ENCODE measurements at places on chromosomes 3 and 15.

DNA sequence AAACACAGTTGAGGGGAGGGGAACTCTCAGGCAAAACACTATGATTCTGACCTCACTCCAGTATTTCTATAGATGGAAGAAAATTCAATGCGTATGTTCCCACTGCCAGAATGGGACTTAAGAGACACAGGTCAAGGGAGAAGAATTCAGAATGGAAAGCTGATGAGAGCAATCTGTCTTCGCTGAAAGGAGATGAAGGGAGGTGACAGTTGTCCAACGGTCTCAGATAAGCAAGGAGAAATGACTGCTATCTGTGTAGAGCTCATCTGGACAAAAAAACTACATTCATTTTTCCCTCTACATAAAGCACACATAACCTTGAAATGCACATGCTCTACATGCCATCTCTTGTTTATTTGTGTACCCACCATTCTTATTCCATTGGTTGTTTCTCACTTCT is 405.1 kb downstream of the LSAMP start:
- no peak for DNase-seq

DNA sequence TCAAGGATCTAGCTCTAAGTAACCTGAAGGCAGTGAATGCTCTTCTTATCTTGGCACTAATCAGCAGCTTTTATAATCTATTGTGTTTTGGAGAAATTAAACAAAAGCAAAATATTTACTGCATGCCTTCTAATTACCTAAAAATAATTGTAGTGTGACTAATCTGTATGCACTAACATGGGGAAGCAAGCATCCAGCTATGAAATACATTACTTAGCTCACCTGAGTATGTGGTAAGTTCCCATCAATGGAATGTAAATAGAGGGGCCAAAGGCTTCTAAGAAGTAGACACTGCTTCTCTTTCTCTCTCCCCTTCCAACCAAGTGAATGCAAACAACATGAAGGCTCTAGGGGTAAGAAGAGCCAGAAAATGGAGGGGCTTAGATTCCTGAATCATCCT is 165.6 kb downstream of the STAG1 start:
- DNase-seq: no peak

GRCh38 chr3:177402533-177402932 is 205.3 kb upstream of the TBL1XR1 start:
- DNase-seq: no peak

DNA sequence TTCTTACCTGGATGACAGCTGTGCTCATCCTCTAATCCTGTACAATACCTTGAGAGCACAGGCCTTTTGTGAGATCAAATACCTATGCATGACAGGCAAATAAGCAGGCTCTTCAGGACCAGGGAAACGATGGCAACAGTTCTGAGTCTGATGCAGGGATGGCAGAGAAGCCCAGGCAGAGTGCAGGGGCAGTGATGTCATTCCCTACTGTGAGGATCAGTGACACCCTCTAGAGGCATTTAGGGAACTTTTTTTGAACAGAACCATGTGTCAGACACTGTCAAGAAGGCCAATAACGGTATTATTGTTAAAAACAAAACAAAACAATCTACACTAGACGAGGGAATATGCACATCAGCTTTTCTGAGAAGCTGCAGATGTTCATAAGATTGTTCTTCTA is 314.8 kb upstream of the CTDSPL start:
- no peak for DNase-seq

DNA sequence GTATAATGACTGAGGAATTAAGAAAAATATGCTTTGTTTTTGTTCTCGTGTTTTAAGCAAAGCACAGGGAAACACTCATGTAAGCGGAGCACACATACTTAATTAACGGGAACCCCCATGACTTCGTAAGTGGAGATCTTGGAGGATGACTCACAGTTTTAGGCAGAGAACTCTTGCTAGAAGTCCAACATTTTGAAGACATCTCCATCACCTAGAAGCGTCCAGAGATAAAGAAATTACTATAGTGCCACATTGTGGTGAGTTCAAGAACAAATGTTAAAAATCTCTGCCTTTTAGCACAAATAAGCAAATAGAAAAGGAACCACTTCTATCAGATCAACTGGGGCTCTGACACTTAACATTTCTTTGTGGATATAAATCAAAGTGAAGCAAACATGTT is 194.1 kb upstream of the ARHGEF26 start:
- no peak for DNase-seq

DNA sequence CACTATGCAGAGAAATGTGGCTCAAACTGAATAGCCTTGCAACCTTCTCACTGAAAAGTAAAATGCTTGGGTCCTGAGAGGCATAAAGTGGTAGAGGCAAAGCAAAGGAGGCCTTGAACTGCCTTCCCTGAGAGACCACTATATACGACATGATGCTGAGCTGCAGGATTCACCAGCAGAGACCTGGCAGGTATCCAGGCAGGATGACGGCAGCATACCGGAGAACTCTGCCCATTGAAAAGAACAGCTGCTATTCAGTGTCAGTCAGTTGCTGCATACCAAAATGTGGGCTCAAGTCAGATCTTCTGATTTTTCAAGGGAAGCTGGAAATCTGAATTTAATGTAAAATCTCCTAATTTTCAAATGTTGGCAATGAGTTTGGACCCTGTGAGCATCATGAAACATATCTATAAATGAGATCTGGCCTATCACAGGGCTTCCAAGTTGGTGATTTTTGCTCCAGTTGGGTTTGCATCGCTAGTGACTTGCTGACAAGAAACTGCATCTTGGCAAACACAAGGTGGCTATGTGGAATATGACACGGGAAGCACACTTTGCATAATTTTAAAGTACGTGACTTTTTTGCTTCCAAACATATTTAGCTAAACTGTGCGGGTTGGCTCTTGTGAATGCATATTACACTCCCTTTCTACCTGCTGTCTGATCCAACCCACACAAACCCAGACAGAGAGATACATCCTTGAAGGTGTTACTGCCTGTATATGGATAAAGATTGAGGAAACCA is 529.0 kb downstream of the AGBL1 start:
- DNase-seq: no peak

DNA sequence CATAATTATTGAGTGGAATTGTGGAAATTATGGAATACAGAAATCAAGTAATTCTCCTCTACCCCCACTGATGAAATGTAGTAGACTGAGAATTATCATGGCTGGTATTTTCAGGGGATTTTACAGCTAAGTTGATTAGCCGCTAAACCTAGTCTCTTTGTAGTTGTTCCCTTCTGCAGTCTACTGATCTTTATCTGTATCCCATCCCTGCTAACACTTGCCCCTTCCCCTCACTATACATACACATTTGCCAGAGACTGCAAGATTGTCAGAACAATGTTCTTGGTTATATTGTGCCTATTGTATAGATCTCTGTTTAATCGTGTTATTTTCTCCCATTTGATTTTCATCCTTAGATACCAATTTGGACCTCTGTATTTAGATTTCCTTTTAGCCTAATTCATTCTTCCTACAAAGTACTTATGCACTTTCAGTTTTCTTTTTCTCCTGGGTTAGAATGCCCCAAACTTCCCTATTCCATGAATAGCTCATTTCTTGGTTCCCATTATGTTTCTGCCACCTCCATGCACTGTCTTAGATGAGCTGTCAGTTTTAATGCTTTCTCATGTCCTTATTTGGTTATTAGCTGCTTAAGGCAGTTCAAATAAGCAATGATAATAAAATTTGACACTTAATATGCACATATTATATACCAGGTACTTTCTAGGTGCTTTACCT is 86.9 kb downstream of the CDIN1 start:
- DNase-seq: no peak

DNA sequence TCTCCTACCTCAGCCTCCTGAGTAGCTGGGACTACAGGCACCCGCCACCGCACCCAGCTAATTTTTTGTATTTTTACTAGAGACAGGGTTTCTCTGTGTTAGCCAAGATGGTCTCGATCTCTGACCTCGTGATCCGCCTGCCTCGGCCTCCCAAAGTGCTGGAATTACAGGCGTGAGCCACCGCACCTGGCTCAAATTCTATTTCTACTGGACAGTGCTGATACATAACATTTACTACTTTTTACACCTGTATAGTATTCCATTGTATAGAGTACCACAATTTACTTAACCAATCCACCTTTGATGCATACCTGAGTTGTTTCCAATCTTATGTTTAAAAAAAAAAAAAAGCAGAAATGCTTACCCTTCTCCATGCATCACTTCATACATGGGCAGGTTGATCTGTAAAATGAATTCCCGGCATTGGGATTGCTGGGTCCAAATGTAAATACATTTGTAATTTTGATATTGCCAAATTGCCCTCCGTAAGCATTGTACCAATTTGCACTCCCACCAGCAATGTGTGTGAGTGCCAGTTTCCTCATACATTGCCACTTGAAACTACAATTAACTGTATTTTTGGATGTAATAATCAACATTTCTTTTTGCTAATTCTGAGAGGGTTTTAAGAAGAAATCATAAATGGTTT is 94.5 kb downstream of the NPTN start:
- no peak for DNase-seq

DNA sequence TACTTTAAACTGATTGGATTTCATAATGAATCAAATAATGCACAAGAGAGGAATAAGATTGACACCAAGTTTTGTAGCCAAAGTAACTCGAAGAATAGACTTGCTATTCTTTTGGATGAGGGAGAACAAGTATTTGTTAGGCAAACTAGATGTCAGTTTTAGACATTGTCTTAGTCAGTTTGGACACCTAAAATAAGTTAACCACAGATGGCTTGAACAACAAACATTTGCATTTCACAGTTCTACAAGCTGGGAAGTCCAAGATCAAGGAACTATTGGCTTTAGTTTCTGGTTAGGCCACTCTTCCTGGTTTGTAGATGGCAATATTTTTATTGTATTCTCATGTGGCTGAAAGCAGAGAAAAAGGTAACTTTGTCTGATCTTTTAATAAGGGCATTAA is 61.3 kb upstream of the OSTN start:
- no peak for DNase-seq
